ENCODE measurements at places on chromosomes 2 and 18.

- DNase-seq: peak; percentile 13
Measured at GRCh38 chr2:240013343-240013742, 11.8 kb downstream of the NDUFA10 start.

GRCh38 chr2:42348113-42348805 lies 12.8 kb downstream of the COX7A2L start:
- DNase-seq: no peak

- DNase-seq: no peak
Measured at GRCh38 chr2:230870544-230871360, 6.0 kb downstream of the ITM2C start.

DNA sequence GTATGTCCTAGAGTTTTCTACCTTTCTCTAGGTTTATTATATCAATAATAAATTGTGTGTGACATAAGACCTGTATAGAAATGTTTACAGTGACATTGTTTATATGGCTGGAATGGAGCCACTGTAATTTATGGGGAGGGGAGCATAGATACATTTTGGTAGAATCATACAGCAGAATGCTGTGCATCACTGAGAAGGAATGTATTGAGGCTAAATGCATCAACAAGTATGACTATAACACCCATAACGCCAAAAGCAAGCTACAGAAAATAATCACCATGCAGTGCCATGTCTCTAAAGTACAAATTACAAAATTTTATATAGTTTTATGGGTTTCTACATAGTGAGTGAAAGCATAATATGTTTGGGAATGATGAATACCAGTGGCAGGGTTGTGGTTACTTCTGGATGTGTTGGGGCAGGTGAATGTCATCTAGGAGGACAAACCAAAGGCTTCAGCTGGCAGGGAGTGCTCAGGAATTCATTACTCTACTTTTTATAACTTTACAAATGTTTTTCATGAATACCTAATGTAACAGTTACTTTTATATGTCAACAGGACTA lies 226.0 kb upstream of the NETO1 start:
- peak; percentile 82 for DNase-seq

DNA sequence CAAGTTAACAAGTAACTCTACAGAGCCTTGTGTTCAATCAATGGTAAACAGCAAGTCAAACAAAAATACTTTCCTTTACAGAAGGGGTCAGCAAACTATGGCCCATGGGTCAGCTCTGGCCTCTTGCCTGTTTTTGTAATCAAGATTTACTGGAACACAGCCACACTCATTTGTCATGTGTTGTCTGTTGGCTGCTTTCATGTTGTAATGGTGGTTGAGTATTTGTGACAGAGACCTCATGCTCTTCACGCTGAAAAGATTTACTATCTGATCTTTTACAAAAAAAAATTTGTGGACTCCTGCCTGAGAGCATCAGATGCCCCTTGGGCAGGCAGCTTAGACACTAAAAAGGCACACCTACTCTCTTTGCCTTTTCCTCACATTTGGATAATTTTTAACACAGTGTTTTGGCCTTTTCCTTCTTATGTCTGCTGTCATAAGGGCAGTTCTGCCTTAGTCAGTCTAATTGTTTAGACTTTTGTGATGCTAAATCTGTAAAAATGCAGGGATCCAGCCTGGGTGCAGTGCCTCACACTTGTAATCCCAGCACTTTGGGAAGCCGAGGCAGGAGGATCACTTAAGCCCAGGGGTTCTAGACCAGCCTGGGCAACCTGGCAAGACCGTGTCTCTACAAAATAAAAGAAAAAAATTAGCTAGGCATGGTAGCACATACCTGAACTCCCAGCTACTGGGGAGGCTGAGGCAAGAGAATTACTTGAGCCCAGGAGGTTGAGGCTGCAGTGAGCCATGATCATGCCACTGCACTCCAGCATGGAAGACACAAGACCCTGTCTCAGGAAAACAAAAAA lies 18.3 kb downstream of the IL1B start:
- no peak for DNase-seq
